ENCODE measurements at places on chromosomes 7 and 10. TPM values are rescaled to one million over a fixed set of nuclear protein-coding genes. Genes with fewer than 3 reads are reported as not detected.

DNA sequence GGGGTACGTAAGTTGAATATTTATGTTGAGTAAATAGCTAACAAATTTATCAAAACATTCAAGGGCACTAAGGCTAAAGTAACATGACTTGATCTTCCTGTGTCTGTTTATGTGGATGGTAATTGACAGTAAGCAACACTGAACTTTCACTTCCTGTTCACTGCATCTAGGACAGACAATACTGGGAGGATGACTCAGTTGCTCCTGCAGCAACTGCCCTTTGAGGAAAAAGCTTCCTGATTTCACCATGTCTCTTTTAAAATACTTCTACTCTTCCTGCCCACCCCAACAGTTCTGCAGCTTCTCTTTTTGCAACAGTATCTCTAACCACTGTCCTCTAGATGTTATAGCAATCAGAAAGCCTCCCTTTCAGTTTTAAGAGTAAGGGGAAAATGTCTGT, 76.6 kb upstream of the HGF start:
- DNase-seq, result no peak

- no peak for DNase-seq
Measured at GRCh38 chr10:70621503-70622078, 19.1 kb upstream of the PRF1 start.

Gene IL2RA
- total RNA-seq, result 706 TPM

Gene DGKB
- total RNA-seq, result not detected

Gene NXPH1
- total RNA-seq, result not detected

DNA sequence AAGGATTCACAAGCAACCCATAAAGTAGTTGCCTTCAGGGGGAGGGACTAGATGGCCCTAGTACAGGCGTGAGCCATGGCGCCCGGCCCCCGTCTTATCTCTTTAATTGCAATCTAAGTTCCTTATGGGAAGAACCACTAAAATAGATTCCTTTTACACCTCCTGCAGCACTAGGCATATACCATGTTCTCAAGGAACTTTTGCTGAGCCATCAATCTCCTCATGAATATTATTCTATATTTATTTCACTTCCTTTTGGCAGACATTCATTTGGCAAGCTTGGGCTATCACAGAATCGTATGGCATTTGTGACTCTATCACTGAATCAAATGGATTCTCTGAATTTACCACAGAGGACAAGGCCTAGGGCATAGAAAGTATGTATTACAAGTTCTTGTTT, 14.8 kb upstream of the DNAJC12 start:
- no peak for DNase-seq

GRCh38 chr7:158829021-158829341, 328 bp downstream of the ESYT2 start:
- DNase-seq, result peak; percentile 68

Gene GRID1
- total RNA-seq, result not detected

DNA sequence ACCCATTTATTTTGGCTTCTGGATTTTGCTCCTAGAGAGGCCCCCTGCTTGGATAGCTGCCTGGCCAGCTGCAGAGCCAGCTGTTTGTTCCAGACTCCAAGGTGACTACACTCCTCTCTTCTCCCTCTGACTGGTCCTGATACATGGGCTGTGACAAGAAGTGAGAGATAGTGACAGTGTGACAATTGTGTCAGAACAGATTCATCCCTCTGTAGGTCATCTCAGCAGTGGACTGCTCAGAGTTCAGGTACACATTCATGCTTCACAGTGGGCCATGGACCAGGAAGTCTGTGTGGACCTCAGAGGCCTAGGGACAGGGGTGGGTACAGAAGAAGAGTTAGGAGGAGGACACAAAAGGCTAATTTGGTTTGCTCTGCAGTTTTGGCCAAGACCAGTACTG, 188.2 kb upstream of the MKLN1 start:
- DNase-seq, result no peak

Gene PRLHR
- total RNA-seq, result not detected

GRCh38 chr10:35789996-35790395, 147.9 kb upstream of the FZD8 start:
- DNase-seq, result no peak

DNA sequence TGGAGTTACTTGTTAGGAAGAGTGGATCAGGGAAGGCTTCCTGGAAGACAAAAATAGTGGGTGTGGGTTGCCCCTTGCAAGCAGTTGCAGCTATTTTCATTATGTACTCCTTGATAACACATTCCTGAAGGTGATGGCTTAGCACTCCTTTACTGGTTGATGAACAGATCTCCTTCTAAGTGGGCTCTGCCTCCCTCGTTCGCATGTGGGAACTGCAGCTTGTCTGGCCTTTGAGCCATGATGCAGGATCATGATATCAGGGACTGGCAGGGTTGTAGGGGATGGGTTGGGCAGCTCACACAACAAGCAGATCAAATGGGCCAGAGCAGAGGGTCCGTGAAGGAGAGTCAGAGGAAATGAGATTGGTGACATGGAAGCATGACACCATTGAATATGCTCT, 28.8 kb upstream of the LRRC4 start:
- DNase-seq, result no peak

Measured in activated naive CD4-positive, alpha-beta T cell treated with anti-CD3 and anti-CD28 coated beads, Interleukin-2, amount 50 U/mL, for 72 hours (primary cell).